Daoy (cell line): ENCODE measurements at places on chromosomes 5 and 9. TPM values are rescaled to one million over a fixed set of nuclear protein-coding genes. Genes with fewer than 3 reads are reported as not detected.

The ARHGEF39 gene
- total RNA-seq: 2.9 and 4.2 TPM in 2 replicates

The MCTP1 gene
- 11.3 and 14.3 TPM in 2 replicates for total RNA-seq

The IFNB1 gene
- not detected in 2 replicates for total RNA-seq

The LCN9 gene
- total RNA-seq: not detected in 2 replicates

The SPACA9 gene
- total RNA-seq: 1.4 and 3.8 TPM in 2 replicates

The BAAT gene
- 0.29 TPM in 1 of 2 replicates, not detected in the other for total RNA-seq

The NEUROG1 gene
- not detected in 2 replicates for total RNA-seq

The SLC34A3 gene
- total RNA-seq: not detected in 2 replicates

The OLFML2A gene
- total RNA-seq: 3.9 and 5.7 TPM in 2 replicates

The SLC6A19 gene
- total RNA-seq: not detected in 2 replicates

DNA sequence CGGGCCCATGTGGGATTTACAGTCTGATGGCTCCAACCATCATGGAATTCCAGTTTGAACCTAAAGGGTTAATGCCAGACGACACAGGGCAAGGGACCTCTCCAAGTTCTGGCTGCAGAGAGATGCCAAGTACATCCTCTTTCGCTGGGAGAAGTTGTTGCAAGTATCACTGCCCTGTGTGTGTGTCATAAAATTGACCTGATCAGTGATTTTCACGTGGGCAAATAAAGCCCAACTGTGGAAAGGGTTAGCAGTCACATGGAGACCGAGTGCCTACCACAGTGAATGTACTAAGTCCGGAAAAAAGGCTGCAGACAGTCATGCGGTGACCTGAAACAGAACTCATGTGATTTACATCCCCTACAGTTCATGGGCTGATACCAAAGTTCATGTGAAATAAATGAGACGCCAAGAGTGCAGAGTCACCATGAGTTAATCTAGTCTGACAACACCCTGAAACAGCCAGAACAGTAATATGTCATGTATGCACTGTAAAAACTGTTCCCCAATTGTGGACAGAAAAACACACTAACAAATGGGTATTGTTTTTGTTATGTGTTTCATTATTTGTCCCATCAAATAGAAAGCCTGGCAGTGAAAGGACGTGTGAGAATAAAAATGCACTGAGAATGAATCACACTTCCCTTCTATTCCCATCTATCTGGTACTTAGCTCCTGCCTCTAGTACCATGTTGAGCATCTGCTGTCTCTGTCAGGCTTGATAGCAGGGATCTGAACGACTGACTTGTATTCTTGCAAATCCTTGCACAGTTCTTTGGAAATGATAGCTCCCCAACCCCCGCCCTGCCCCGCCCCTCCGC, 115.7 kb downstream of the SUSD1 start:
- DNase-seq: peak; percentile 92

DNA sequence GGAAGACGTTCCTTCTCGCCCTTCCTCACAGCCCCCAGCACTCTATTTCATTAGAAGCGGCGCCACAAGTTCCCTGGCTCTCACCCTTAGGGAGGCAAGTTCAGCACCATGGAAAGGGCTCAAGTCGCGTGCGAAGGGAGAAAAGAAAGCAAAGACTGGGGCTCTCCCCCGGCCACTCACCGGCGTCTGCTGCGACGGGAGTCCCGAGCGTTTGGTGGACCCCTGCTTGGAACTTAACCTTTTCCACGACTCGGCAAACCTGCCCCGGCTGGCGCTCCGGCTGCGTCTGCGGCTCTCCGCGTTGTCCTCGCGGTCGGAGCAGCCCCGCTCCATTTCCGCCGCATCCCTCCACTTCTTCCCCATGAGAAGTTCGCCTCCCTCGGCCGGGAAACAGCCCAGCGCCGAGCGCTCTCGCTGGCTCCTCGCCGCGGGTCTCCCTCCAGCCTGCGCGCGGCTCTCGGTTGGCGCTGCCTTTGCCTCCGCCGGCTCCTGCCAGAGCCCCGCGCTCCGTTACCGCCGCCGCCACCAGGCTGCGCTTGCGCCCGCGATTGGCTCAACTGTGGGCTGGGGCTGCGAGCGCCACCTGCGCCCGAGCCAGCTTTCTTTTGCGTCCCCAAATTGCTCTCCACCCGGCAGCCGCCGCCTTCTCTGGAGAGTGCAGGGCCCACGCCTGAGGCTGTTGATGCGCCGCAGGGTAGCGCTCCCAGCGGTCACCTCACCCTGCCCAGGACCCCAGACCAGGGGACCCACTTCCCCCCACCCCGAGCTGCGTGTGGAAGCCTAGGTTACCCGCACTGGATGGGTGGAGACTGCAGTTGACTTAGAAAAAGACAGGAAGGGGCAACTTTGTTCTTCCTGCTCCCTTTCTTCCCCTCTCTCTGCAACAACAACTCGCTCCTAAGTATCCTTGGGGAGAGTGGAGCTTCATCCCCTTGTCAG, 321.6 kb downstream of the CEMIP2 start:
- DNase-seq: peak; percentile 68

- no peak for DNase-seq
Measured at GRCh38 chr9:100619194-100619593, 41.3 kb downstream of the CAVIN4 start.

DNA sequence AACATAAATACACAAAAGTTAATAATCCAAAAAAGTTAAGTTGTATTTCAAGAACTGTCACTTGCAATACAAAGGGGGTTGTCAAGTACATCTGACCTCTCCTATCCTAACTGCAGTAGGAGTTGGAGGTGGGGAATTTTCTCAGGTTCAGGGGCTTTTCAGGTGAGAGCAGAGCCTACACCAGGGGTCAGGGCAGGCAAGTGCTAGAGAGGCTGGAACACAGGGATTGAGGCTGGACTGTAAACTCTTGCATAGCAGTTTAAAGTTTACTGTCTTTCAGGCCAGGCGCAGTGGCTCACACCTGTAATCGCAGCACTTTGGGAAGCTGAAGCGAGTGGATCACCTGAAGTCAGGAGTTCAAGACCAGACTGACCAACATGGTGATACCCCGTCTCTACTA, 25.4 kb upstream of the RASGRF2 start:
- DNase-seq: no peak

- DNase-seq: no peak
Measured at GRCh38 chr9:133700819-133701320, 37.3 kb downstream of the SARDH start.

DNA sequence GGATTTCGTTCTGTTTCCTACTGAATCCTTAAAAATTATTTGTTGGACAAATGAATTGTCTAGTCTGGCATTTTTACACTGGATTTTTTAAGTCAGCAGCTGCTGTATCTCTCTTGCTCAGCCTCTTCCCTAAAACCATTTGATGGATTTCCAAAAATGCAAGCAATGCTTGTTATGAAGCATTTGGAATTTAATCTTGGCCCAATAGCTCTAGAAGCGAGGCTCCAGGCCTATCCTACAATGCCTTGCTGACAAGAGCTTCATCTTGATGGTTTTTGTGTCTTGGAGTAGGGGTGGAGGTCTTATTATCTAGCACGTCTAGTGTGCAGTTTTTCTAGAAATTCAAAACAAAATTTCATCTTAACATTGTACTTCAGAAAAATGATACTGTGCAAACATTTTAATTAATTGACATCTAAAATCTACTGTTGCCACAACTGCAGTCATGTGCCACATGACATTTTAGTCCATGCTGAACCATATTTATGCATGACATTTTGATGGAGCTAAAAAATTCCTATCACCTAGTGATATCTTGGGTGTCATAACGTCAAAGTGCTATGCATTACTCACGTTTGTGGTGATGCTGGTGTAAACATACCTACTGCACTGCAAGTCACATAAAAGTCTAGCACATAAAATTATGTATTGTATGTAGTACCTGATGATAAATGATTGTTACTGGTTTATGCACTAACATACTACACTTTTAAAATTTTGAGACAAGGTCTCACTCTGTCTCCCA, 5.9 kb upstream of the RAD23B start:
- DNase-seq: no peak

GRCh38 chr5:161530700-161531099, 15.8 kb downstream of the GABRB2 start:
- DNase-seq: no peak

DNA sequence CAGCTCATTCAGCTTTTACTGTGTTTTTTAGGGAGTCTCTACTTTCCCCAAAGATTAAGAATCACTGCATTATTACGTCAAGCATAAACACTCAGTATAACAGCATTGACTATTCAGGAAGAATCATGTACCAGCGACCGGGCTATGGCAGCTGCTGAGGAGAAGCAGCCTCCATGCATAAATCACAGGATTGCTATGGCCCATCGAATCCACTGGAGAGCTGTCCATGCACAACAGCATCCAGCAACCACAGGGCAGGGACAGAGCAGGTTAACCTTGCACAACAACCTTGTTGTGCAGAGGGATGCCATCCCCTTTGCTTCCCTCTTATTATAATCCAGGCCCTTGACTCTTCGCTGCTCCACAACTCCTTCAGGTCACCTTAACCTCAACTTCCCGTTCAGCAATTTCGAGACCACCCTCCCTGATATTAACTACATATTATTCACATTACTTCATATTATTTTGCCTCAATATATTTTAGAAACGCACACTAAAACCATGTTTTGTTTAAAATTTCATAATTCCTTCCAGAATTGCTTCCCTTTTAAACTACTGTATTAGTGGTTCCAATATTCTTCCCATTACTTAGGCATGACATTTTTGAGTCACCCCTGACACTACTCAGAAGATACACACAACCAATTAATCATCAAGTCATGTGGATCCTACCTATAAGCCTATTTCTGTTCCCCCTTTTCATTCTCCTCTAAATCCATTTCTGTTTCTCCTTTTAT, 991 bp downstream of the IARS1 start:
- no peak for DNase-seq

DNA sequence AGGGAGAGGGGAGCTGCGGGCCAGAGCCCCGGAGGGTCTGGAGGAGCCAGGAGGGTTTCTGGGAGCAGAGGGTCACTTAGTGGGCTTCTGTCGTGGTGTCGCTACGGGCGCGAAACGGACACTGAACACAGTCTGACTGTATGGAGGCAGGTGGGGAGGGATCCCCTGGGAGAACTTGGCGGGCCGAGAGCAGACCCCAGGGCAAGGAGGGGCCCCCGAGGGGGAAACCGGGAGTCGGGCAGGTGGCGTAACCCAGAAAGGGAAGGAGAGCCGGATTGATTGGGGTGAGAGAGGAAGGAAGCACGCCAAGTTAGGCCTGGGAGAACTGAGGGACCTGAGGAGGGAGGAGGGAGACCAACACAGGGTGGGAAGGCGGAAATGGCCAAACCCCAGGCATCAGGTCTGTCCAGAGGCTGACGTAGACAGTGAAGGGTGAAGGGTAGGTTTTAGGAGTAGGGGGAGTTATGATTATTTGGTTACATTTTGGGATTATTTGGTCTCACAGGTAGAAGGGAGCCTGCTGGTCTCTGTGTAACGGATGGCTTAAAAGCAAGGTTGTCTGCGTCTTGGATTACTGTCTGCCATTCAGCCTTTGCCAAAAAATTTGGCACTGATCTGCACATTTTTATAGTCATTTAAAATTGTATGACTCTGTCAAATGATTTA, 3.3 kb upstream of the MSMP start:
- DNase-seq: peak; percentile 81

GRCh38 chr9:16681652-16681987, 188.8 kb downstream of the BNC2 start:
- DNase-seq: no peak
